ENCODE measurements at places on chromosomes 5 and 9.

DNA sequence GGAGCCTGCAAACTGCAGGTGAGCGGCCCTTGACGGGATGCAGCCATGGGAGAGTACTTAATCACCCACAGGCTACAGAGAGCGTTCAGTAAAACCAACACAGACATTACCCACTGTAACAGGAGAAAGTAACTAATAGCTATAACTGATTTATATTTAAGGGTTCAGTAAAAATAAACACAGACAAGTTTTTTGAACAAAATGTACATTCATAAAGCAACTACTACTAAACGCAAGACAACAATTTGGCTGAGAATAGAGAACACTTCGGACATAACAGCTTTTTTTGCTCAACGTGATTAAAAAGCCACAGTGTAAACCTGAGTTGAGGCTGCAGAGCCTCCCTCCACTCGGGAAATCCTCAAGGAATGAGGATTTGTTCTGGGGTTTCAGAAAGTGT is 61.7 kb downstream of the LIFR start:
- DNase-seq = no peak

GRCh38 chr5:34685485-34686165 is 29.5 kb downstream of the RAI14 start:
- no peak for DNase-seq

- no peak for DNase-seq
Observed at GRCh38 chr5:100788417-100788816, 114.7 kb downstream of the ST8SIA4 start.

DNA sequence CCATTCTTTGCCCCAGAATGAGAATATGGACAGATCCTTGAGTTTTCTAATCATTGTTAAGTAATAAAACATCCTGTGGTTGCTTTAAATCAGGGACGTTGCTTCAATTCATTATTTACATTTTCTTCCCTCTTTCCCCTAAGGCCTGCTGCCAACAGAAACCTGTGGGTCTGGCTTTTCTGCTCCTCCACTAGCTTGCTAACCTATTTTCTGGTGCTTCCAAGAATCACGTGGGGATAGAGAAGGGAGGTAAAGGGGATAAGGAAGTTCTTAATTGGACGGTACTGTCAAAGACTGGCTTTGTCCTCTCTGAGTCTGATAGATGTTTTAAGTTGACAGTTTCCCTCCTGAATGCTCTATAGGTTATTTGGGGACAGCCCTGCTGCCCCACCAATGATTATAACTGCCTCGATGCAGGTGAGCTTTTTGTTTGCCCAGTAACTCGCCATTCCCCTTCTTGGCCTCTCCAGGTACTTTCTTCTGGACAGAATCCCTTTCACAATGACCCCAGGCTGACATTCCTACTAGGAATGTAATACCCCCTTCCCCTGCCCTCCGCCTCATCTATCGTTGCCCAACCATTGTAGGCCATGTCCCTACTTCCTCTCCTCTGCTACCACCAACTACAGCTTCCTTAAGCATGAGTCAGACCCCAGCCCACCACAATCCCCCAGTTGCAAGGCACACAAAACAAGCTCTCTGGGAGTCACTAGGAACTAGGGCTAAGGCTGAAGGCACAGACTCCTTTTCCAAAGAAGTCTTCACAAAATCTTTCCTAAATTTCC is 19.9 kb upstream of the CPEB4 start:
- DNase-seq = no peak

- no peak for DNase-seq
Observed at GRCh38 chr9:136297766-136298735, 5.8 kb downstream of the CCDC187 start.

DNA sequence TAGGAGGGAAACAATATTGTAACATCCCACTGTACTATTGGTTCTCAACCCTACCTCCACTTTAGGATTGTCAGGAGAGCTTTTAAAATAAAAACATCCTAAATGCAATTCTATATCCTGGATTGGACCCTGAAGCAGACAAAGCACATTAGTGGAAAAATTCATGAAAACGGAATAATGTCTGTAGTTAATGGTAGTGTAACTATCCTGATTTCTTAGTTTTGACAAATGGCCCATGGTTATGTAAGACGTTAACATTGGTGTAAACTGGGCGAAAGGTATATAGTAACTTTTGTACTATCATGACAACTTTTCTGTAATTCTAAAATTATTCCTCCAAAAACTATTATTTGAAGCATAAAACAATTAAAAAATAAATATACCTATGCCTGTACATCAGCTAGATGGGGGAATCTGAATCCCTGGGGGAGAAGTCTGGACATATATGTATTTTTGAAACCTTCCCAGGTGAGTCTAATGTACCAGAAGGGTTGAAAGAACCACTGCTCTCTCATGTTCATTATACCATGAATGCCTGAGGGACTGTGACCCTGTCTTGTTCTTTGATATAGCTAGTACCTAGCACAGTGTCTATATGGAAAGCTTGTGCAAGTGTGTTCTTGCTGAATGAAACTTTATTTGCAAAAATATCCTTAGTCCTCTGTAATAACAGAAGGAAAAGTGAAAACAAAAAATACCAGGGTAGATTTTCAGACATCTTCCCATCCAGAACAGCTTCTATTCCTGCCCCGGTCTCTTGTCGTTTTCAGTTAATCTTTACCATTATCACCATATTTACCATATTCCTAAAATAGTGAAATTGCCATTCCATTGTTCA is 3.4 kb upstream of the TRMO start:
- no peak for DNase-seq

DNA sequence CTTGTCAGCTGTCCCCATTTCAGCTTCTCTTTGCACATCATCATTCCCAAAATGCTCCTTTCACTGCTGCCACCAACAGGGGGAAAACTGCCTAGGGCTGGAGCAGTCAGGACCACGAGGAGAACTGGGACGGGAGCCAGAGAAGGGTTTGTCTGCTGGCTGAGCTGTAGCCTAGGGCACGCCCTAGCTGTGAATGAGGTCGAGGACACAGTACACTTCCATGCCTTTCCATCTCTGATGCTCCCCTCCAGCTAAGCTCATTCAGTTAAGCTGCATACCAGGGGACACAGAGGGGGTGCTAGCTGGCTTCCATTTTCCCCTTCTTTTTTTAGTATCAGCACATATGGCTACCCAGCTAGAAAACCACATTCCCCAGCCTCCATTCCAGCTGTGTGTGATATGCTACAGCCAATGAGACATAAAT is 64.7 kb downstream of the STK10 start:
- DNase-seq = peak; percentile 51
